ENCODE measurements at places on chromosomes 2 and 18. TPM values are rescaled to one million over a fixed set of nuclear protein-coding genes. Genes with fewer than 3 reads are reported as not detected.

OTOS gene
- total RNA-seq, result not detected

XIRP2 gene
- 43.7 TPM for total RNA-seq

SP5 gene
- not detected for total RNA-seq

RFX8 gene
- 0.35 TPM for total RNA-seq

ADD2 gene
- 1.1 TPM for total RNA-seq

COLEC11 gene
- 56.6 TPM for total RNA-seq

TFPI gene
- total RNA-seq, result 58.2 TPM

CNGA3 gene
- not detected for total RNA-seq

FBXO15 gene
- total RNA-seq, result 0.30 TPM

TRIM43 gene
- total RNA-seq, result not detected

MDH1 gene
- total RNA-seq, result 837 TPM

CNOT11 gene
- total RNA-seq, result 40.4 TPM
